Stimulated activated CD4-positive, alpha-beta T cell treated with anti-CD3 and anti-CD28 coated beads, Interleukin-2, amount 100 ng/mL, for 4 hours (primary cell): ENCODE measurements at places on chromosomes 16 and 17.

DNA sequence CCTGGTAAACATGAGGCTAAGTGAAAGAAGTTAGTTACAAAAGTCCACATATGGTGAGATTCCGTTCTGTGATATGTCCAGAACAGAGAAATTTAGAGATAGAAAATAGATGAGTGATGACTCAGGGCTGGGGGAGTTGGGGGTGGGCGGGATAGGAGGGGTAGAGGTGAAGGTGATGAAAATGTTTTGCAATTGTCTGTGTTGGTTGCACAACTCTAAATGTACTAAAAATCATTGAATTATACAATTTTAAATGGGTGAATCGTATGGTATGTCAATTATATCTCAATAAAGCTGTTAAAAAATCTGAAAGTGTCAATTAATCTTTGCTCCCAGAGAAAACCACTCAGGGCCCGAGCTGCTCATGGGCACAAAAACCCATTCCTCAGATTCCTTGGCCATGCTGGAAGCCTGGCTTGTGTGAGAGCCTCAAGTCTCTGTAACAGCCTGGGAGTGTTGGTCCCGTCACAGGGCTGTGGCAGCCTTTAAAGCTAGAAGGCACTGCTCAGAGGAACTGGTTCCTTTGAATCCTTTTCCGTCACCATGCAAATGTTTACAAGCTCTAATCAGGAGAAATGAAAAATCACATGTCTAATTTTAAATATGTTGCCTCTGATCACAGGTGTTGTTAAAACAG, 225.3 kb downstream of the WWOX start:
- no peak for DNase-seq

- no peak for DNase-seq
Observed at GRCh38 chr16:89565256-89565505, 4.7 kb downstream of the RPL13 start.

- no peak for DNase-seq
Observed at GRCh38 chr16:48617104-48617705, 7.2 kb upstream of the N4BP1 start.

- DNase-seq: no peak
Observed at GRCh38 chr16:5615868-5616642, 518.5 kb upstream of the EEF2KMT start.

DNA sequence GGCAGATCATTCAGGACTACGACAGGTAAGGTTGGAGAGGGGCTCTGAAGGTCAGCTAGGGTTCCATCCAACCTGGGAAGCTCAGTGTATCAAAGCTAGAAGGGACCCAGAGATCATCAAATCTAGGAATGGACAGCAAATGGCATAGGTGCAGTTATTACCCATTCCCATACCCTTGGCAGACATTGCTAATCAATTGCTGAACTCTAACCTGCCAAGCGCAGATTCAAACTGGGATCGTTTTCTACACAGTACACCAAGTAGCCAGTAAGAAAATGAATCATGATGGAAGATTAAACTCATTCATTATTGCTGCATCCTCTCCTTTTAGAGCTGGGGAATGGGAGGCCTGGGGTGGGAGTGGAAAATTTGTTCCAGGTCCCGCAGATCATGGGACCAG, 33.6 kb downstream of the CPNE2 start:
- no peak for DNase-seq

- no peak for DNase-seq
Observed at GRCh38 chr16:70726892-70727361, 41.1 kb upstream of the MTSS2 start.

DNA sequence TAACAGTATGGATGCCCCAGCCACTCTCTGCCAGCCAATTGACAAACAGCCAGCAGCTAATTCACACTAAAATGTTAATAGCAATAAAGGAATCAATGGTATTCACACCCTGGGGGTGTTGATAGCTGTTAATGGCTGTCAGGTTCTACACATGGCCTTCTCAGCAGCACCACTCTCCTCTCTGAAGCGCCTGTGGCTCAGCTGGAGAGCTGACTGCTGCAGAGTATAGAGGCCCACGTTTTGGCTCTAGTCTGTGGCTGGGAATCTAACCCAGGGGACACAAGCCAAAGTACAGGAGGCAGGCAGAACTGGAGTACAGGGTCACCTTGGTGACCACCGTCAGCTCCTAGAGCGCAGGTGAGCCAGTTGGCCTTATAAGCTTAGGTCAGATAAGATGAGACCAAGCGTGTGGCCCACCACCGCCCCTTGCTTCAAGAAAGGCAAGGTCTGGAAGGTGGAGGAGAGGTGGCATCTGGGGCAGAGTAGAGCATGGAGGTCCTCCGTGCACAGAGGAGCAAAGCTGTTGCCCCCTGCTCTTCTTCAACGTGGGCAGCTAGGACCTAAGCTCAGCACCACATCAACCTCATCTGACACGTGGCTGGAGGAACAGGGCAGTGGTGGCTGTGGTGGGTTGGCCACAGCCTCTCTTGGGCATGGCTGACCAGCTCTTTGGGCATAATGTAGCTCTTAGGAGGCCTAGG, 25.4 kb downstream of the CCR7 start:
- no peak for DNase-seq

- peak; percentile 50 for DNase-seq
Observed at GRCh38 chr17:7323731-7324437, 5.3 kb downstream of the NEURL4 start.
